ENCODE measurements at places on chromosomes 6 and 20. TPM values are rescaled to one million over a fixed set of nuclear protein-coding genes. Genes with fewer than 3 reads are reported as not detected.

Gene NCOA6
- 5.3 TPM for total RNA-seq

Gene SAMD3
- not detected for total RNA-seq

Gene CRIP3
- total RNA-seq, result not detected

GRCh38 chr20:40702504-40702903 lies 13.5 kb upstream of the MAFB start:
- no peak for DNase-seq

DNA sequence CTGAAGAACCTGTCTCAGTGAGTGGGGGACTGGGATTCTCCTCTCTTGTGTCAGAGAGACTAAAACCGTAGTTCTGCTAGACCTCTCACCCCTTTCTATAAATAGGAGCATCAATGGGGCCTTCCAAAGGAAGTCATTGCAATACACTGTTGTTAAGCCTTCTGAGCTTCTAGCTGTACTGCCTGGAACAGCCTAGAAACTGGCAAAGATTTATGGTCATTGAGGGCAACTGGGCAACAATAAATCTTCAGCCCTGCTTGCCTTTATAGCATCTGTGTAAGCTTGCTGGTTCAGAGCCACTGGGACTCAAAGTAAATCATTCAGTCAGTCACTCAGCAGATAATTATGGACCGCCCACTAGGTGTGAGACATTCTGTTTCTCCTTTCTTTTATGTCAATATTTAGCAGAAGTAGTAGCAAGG lies 53.2 kb downstream of the PPP1R14C start:
- DNase-seq, result no peak

DNA sequence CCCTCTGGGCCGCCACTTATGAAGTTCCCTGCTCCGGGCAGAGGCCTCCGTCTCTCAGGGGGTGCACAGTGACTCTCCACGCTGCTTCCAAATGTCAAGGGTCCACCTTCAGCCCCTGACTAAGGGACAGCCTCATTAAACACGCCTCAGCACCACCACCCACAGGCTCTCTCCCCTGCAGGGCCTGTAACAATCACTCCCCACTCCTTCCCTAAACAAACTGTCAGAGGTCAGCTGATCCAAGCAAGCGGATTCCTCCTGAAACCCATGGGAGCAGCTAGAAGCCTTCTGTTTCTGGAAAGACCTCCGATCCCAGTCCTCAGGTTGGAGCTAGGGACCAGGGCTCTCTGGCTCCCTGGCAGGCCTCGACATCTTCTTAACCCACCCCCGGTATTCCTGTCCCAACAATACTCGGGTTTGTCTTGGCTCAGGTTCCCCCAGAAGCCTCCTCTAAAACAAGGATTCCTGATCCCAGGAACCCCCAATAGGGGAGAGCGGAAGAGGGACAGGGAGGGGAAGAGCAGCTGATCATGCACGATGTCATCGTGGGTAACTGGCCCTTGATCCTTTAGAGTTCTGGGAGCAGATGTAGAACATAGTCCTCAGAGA lies 181.0 kb downstream of the ZNF217 start:
- DNase-seq, result no peak

DNA sequence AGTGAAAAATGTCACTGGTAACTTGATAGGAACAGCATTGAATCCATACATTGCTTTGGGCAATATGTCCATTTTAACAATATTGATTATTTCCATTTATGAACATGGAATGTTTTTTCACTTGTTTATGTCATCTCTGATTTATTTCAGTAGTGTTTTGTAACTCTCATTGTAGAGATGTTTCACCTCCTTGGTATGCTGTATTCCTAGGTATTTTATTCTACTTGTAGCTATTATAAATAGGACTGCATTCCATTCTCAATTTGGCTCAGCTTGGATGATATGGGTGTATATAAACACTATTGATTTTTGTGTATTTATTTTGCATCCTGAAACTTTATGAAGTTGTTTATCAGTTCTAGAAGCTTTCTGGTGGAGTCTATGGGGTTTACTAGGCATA lies 730.3 kb downstream of the DOK5 start:
- DNase-seq, result no peak

- DNase-seq, result no peak
Observed at GRCh38 chr6:107267634-107268033, 152.3 kb upstream of the BEND3 start.

DNA sequence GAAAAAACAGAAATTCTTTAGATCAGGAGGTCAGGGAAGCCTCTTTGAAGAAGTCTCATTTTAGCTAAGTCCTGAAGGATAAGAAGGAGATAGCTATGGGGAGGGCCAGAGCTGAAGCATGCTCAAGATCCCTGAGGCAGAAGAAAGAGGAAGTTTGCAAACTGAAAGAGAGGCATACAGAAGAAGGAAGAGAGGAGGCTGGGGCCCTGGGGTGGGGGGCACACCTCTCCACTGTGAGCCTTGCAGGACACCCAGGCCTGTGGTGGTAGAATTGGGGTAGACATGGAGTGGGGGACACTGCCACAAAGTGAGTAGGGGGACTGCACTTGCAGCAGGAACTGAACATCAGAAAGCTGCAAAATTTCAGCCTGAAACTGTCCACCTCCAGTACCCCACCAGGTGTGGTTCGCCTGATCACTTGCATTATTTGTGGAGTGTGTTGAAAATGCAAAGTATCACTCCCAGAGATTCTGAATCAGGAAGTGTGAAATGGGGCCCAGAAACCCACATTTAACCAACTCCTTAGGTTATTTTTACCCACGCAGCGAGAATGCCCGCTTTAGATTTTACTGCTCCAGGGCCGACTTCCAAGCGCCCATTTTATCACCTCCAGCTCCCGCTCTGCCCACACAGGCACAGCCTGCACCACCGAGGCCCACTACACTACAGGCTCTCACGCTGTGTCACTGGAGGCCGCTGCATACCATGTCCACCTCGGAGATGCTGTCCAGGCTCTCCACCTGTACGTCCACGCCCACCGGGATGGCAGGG lies 44.0 kb downstream of the GABRR2 start:
- DNase-seq, result no peak

- no peak for DNase-seq
Observed at GRCh38 chr6:168650671-168651111, 209.7 kb downstream of the SMOC2 start.

- DNase-seq, result no peak
Observed at GRCh38 chr6:16486661-16487060, 248.3 kb downstream of the GMPR start.

DNA sequence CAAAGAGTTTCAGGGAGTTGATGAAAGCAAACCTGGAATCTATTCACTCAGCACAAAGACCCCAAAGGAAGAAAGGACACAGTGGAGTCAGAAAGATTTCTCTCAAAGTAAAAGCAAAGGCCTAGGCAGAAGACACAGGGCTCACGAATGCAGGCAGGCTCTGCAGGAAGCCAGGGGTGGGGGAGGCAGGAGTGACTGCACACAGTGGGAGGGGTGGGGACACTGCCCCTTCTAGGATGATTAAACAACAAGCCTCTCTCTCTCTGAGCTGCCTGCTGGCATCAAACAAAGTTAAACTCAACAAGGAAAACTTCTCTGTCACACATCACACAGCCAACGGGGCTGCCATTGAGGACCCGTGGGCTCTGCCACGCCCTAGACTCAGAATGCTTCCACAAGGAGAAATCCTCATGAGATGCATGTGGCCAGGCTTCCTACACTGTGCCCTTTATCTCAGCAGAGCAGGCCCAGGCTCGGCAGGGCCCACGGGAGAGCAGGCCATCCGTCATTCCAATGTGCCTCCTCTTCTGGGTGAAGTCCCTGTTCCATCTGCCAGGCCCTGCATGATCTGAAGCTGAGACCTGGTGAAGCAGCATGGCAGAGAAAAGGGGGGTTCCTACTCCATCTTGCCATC lies 70.1 kb downstream of the RAMACL start:
- no peak for DNase-seq

GRCh38 chr6:63685446-63686379 lies 50.1 kb downstream of the PHF3 start:
- DNase-seq, result peak; percentile 4

GRCh38 chr6:4513561-4513960 lies 262.6 kb upstream of the CDYL start:
- DNase-seq, result no peak

GRCh38 chr20:62717933-62718332 lies 9.3 kb downstream of the NTSR1 start:
- DNase-seq, result no peak

GRCh38 chr20:17617212-17617867 lies 47.5 kb downstream of the DSTN start:
- DNase-seq, result peak; percentile 16

DNA sequence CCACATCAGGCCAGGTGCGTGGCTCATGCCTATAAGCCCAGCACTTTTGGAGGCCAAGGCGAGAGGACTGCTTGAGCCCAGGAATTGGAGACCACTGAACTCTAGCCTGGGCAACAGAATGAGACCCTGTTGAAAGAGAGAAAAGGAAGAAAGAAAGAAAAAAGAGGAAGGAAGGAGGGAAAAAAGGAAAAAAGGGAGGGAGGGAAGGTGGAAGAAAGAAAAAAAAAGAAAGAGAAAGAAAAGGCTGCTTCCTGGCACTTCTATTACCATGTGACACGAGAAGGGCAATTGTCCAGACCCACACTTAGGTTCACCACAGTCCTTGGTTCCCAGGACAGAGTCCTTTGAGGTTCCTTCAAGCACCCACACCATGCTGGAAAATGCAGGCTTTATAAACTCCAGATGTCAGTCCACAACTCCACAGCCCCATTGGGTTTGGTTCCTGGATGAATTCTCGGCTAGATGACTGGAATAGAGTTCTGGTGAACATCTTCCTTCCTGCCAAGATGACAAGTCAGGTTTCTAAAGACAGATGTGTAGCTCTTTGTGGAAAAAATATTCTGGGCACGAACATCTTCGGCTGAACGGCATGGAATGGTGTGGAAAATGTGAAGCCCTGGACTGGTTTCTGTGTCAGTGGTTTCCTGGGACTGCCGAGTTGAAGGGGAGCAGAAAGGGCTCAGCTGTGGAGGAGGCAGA lies 32.5 kb downstream of the NT5E start:
- no peak for DNase-seq

- no peak for DNase-seq
Observed at GRCh38 chr6:1873781-1874180, 264.1 kb downstream of the FOXC1 start.

- DNase-seq, result no peak
Observed at GRCh38 chr6:130888246-130888645, 61.0 kb downstream of the SMLR1 start.

DNA sequence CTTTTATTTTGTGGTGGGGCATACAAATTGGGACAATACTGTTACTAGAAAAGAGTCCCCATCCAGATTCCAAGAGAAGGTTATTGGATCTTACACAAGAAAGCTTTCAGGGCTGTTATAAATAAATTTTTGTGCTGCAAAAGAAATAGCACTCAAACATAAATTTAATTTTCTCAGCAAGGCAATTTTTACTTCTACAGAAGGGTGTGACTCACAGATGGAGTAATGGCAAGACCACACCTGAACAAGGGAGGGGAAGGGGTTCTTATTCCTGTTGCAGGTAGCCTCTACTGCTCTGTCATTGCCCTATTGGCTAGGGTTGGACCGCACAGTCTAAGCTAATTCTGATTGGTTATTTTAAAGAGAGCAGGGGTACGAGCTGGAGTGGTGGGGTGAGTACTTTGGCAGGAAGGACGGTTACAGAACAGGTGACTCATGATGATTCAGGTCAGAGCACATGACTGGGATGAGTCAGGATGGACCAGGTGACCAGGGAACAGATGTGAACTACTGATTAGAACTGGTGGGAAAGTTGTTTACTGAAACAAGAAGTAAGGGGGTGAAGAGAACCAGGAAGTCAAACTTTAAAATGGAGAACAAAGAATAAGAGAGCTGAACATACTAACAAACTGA lies 41.1 kb downstream of the CNR1 start:
- no peak for DNase-seq

DNA sequence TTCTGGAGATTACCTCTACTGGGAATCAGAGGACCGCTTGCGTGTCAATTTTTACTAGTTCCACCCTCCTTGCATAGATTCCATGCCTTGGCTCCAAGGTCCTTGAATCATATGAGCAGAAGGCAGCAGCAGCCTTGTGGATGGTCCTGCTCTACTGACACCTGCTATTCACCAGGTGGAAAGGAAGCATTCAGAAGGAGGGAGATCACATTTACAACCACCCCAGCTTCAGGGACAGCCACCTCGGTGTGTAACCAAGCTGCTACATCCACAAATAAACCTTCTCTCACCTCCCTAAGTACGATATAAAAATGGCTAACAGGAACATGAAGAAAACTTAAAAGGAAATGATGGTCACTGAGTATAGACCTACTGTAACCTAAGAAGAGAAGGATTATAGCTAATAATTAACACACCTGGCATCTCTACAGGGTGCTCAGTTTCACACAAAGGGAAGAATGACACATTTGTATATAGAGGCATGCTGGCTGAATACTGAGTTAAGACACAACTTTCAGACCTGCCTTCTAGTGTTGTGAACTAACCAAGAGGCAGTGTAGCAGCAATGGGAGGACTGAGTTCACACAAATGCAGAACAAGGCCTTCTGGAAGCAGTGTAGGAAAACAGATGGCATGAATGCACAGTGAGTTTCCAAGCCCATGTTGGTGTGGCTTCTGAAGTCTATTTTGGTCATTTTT lies 46.3 kb upstream of the SRPK1 start:
- no peak for DNase-seq

DNA sequence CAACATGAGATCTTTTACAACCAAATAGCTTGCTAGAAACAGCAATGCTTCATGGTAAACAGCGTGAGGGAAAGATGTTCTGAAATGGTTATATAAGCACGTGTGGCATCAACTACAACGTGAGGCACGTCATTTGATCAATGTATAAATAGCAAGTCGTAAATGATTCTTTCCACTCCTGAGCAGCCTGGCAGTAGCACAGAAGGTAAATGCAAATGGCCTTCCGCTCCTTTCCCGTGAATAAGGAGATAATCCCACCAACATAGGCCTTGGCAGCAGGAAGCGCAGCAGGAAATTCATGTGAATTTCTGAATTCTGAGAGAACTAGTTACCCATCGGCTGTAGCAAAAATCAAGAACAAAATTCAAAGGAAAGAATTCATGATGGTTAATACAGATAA lies 17.0 kb downstream of the RPS6KA2 start:
- DNase-seq, result no peak

DNA sequence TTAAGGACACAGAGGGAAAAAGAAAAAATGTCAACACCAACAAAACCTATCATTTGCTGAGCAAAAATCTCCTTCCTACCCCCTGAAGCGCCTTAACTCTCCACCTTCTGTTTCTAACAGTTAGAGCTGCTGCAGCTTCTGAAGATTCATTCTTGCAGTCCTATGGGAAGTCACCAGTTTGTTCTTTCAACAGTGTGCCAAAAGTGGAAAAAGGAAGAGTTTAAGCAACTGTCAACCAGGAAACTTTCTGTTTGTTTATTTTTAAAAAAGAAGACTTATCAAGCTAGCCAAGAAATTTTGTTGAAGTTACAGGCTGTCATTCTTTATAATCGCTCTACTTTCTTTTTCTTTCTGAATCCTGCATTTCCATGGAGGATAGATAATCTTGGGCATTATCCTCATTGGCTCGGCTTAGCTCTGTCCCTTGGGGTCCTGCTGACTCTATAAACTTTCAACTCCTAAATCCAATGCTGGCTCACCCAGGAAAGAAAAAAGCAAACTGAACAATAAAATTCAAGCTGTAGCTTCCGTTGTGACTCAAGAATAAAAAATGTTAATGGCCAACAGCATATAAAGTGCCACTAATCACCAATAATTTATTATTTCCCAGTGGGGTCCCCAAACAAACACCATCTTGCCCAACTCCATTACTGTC lies 172.8 kb upstream of the CITED2 start:
- no peak for DNase-seq
